ENCODE measurements at places on chromosomes 4 and X.
A peak's percentile ranks its signal among the peaks of the same experiment; 100 is the strongest.

DNA sequence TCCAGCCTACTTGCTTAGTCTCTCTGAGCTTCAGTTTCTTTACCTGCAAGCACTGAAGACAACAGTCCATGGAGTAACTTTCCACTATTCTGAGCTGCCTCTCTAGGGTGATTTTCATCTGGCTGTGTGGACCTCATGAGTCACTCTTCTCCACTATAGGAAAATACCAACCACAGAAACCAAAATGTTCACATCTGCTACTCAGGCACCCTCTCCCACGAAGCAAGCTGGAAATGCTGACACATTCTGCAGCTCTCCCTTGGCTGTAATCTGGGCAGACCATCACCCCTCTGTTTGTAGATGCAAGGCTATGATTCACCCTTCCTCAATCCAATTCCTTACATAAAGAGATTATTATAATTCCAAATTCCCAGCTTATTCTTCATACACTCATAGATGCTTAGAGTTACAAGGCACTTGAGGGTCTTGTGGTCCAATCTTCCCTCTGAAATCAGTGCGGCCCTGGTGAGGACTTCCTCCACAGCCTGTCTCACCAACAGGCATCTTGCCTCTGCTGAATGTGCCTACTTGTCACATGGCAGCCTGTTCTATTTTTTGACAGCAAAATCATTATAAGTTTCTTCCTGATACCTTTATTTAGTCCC, 97.0 kb upstream of the LNX1 start:
- peak; percentile 99 for DNase-seq

- no peak for DNase-seq
These were observed 25.2 kb upstream of the COL25A1 start for GRCh38 chr4:109327641-109328040.

DNA sequence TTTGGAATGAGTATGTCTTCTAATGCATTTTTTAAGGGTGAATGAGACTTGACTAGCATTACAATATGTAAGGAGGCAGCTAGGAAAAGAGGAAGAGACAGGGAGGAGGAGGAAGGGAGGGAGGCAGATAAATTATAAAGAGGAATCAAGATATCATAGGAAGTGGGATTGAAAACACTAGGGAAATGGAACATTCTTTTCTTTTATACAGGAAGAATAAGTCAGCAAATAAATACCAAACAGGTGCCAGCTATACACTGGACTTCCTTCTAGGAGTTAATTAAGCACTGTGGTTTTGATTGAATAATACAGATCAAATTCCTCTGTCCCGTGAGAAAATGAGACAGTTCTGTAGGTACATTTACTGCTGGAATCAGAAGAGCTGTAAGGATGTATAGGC, 78.6 kb downstream of the PACRGL start:
- DNase-seq: no peak

DNA sequence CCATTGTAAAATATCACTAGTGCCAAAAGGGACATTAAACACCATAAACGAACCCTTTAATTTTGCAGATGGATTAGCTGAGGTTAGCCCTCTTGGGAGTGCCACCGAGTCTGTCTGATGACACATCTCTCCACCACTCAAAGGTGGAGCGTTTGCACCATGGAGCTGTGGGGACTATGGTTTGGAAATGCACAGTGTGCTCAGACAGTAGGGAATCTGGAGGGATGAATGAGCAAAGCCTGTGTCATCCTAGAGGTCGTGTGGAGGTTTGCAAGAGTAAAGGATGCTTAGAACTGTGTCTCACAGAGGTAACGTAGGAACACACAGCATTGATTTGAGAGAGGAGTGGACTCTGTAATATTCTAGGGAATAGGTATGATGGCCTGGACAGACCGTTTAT, 93.7 kb downstream of the CLNK start:
- DNase-seq: peak; percentile 84

DNA sequence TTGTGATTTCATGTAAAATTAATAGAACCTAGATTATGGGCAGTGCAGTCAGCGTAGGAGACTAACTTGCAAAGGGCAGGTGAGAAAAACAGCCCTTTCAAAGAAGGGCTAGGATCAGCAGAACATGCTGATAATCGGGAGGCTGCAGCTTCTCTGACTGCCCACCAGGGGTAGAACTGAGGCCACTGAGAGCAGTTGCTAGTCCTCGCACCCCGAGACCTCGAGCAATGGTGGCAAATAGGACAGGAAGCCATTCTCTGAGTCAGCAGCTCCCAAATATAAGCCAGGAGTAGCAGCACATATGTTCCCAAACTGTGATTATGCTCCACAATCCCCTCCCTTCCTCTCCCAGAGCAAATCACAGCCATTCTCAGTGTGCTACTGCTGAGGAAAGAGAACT, 186.5 kb downstream of the MSL3 start:
- DNase-seq: peak; percentile 27

DNA sequence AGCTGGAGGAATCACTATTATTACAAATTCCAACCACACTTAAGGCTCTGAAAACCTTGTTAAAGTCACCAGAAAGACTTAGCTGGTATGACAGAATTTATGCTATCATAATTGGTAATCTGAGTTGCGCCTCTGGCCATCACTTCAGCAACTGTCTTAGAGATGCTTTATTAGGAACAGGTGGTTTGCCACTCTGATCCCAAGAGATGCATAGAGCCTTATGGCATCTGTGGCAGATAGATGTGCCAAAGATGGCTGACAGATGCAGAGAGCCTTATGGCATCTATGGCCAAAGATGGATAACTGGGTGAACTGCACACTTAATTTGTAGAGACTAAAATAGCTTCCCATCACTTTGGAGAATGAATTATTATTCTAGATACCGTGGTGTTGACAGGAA, 32.3 kb upstream of the PLAC8 start:
- DNase-seq: no peak

GRCh38 chrX:39470588-39471407, 627.0 kb downstream of the BCOR start:
- DNase-seq: peak; percentile 61

DNA sequence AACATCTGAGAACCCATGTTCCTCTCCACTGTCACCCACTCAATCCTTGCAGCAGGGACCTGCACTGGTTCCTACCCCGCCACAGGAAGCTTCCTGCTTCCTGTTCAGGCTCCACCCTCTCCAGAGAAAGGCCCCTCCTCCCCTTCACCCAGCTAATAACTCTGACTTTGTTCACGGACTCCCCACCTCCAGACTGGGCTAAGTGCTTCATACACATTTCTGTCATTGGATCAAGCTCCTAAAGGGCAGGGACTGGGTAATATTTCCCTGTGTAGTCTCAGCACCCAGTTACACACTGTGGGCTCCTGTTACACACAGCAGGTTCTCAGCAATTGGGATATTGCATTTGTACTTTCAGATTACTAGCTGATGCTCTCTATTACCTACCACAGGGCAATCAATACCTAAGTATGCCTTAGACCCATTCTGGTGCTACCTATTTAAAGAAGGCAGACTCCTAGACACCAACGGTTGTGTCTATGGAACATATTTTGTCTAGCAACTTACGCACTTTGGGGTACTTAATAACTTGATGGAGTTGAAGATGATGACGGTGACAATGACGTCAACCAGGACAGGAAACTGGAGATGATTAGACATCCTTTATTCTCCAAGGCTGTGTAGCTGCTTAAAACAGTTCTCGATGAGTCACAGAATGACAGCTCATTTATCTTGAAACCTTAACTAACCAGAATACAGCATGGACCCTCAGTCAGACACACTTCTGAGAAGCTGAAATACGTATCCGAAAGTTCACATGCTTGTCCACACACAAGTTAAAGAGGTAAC, 58.1 kb downstream of the MAML3 start:
- DNase-seq: peak; percentile 92

GRCh38 chr4:104795264-104795939, 300.7 kb upstream of the CXXC4 start:
- DNase-seq: no peak

GRCh38 chr4:7581477-7581876, 146.7 kb upstream of the PSAPL1 start:
- peak; percentile 18 for DNase-seq

DNA sequence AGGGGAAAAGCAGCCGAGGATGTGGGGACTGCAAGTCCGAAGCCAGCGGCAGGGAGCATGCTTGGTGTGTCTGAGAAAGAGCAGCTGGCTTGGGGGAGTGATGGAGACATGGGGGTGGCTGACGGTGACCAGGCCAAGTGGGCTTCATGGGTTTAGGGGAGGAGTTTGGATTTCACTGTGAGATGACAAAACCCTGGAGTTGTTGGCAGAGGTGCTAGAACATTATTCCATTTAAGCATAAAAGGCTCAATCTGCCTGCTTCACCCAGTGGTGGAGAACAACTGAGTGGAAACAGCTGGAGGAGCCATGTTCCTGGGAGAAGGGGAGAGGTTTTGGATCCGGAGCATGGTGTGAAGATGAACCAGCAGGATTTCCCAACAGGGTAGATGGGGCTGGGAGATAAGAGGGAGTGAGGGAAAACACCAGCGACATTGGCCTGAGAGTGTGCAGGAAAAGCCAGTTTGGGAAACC, 318.0 kb upstream of the TAPT1 start:
- DNase-seq: peak; percentile 42

DNA sequence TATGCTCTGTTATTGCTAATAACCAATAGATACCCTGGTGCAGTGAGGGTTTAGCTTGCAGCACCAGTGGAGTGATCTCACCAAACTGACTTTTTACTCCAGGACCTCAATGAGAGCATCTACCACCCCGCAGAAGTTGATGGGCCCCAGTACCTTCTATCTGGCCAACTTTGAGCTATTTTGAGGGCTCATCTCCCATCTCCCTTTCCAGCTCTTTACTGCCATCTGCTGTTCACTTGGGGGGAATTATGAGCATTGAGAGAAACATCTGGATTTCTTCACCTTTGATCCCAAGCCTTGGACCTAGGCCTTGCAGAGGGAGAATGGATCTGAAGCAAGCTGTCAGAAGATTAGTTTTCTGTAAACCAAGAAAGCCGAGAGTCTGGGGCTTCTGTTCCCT, 143.6 kb downstream of the TMEM164 start:
- DNase-seq: peak; percentile 47

- DNase-seq: no peak
These were observed 14.6 kb upstream of the ACSL4 start for GRCh38 chrX:109747681-109748080.

DNA sequence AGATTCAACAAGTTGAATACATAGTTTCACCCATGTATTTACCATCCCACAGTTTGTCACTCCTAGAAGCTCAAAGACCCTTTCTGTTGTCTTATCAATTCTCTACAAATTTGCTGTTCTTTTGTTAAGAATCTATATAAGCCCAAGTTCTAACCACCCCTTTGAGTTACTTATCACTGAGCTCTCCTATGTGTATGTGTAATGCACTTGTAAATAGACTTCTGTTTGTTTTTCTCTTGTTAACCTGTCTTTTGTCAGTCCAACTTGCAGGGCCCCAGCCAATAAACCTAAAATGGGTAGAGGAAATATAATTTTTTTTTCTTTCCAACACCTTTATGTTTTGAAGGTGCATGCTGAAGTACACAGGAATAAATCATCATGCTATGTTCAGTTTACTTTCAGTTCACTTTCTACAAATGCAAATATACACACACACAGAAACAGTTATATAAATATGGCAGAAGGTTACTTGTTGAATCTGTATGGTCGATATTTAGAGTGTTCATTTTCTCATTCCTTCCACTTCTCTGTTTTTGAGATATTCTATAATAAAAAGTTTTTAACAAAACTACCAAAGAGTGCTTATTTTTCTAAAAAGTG, 22.3 kb upstream of the CLOCK start:
- no peak for DNase-seq

DNA sequence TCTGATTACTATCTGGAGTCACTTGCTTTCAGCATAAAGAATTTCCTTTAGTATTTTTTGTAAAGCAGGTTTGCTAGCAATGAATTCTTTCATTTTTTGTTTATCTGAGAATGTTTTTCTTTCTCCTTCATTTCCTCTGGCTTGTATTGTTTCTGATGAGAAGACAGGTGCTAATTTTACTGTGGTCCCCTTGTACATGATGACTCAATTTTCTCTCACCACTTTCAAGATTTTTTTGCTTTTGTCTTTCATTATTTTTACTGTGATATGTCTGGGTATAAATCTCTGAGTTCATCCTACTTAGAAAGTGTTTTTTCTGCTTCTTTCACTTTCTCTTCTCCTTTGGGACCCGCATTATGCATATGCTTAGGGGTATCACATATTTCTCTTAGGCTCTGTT, 62.6 kb downstream of the PKD2 start:
- DNase-seq: no peak

GRCh38 chr4:94545296-94545695, 93.6 kb downstream of the PDLIM5 start:
- DNase-seq: peak; percentile 71

DNA sequence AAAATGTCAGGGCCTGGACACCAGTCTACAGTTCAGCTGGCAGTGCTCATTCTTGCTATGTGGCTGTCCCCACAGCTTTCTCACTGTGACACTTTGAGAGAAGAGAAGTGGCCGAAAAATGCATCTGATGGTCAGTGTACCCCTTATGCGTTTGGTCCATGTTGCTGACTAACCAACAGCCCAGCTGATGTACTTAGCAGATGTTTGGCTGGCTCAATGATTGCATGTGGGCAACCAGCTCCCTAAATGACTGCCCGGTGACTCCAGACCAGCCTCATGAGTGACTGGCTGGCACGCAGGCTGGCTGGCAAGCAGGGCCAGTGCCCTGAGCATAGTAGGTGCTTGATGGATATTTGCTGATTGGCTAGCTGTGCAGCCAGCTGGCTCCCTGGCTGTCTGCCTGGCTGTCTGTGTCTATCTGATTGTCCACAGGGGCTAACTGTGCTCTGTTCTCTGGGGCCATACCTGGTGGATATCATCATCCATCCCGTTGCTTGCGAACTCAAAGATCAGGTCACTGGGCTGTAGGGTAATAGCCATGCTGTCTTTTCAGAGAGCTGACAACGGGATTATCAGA, 29.4 kb downstream of the ELF4 start:
- peak; percentile 30 for DNase-seq

- no peak for DNase-seq
These were observed 35.2 kb upstream of the ARMCX4 start for GRCh38 chrX:101450085-101450484.

DNA sequence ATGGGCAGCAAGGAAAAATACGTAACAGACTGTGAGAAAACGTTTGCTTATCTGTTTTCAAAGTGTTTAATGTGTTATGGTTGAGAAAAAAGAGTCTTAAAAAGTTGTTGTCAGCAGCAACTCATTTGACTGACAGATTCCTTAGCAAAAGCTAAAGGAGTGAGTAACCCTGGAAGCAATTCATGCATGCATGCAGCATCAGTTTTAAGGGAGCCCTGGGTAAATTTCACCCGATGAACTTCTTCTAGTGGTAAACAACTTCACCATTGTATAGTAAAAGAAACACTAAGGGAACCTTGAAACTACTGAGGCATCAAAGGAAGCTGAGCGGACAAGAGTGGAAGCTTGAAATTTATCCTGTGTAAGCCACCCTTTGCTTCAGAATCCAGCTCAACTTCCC, 583.2 kb upstream of the INTU start:
- DNase-seq: no peak

- DNase-seq: peak; percentile 61
These were observed 13.7 kb upstream of the SMIM20 start for GRCh38 chr4:25900310-25900709.

DNA sequence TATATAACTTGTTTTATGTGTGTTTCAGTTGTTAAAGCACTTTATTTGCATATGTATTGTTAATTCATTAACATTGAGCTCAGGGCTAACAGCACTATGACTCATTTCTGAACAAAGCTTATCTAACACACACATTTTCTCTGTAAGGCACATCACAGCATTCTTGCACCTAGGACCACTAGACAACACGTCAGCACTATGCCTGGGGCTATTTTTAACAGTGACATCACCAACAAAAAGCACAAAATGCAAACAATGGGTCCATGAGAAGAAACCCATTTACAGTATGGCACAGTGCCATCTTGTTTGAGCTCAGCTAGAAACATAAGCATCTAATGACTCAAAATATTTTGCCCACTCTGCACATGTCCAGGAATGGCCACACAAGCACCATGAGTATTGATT, 124.4 kb downstream of the RELL1 start:
- peak; percentile 36 for DNase-seq
